ENCODE measurements at places on chromosomes 16 and 17.

- peak; percentile 35 for DNase-seq
Observed at GRCh38 chr17:43810226-43810715, 22.7 kb downstream of the MPP3 start.

- peak; percentile 31 for DNase-seq
Observed at GRCh38 chr17:78128551-78129350, at the start of gene TMC6. TSS of gene TMC6 (minus strand) at chr17:78128755. CDS start at chr17:78126832, 1,923 bp downstream.

GRCh38 chr16:22355487-22355908 is 18.9 kb downstream of the CDR2 start:
- DNase-seq: no peak

- DNase-seq: no peak
Observed at GRCh38 chr17:7818746-7819645, 15.0 kb upstream of the KDM6B start.

- DNase-seq: no peak
Observed at GRCh38 chr17:2901582-2901981, 105.3 kb downstream of the RAP1GAP2 start.

GRCh38 chr16:85041219-85042166 is 13.9 kb downstream of the KIAA0513 start:
- peak; percentile 20 for DNase-seq

DNA sequence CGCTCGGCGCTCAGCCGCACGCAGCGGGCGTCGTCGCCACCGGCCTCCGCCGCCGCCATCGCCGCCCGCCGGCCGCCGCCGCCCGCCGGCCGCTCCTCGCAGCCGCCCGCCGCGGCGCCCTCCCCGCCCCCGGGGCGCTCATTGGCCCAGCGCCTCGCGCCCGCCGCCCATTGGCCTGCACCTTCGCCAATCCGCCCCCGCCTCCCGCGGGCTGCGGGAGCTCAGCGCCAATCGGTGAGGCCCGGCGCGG is at the start of gene PGP:
Gene PGP (minus strand): TSS at position 122 of the 250 bp plus-strand sequence. CDS start 63 bp downstream, at position 59.
- DNase-seq: no peak

- peak; percentile 63 for DNase-seq
Observed at GRCh38 chr17:29590411-29591145, 1.1 kb upstream of the GIT1 start.

DNA sequence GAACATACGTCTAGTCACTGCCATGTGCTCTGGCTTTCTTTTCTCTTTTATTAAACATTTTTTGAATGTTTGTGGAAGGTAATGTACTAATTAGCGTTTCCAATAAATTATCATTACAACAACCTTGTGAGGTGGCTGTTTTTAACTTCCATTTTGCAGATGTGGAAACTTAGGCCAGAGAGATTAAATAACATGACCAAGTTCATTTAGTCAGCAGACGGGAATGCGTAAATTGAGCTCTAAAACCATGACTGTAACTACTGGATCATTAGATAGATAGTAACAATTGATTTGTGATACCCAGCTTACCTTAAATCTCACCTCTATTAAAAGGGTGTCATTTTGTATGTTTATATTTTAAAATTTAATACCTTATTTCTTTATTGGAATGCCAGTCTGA is 49.4 kb downstream of the RABEP1 start:
- no peak for DNase-seq

DNA sequence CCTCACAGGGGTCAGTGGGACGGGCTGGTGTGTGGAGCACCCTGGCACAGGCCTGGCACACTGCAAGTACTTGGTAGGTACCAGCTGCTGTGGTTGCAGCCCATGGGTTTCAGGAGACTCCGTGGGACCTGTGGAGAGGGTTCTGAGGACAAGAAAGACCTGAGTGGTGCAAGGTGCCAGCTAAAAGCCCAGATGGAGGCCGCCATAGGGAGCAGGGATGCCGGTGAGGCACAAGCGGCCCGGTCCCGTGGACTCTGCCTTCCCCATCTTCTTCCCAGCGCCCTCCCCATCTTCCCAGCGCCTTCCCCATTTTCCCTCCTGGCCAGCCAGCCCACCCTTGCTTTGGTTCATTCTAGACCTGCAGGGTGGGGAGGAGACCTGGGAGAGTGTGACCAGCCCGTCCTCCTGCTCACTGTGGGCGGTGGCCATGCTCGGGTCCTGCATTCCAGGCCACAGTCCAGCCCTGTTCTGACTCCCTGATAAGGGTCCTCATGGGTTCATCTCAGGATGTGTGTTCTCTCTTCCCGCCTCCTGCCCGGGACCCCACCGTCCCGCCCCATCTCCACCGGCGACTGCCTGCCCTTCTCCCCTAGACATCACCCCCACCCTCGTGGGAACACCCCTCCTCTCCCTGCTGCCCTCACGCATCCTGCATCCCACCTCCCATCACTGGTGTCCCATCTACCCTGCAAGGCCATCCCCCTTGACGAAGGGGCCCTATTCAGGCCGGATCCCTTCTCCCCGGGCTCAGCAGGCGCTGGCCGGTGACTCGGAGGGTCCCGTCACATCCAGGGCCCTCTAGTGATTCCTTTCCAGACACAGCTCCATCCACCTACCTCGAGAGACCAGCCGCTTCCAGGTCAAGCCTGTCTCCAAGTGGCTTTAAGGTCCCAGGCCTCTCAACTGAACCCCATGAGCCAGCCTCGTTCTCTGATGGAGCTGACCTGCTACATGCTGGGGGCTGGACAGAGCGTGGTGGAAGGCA is 3.4 kb downstream of the ZNF469 start:
- no peak for DNase-seq

- no peak for DNase-seq
Observed at GRCh38 chr16:85491058-85491771, 121.9 kb upstream of the GSE1 start.

- no peak for DNase-seq
Observed at GRCh38 chr17:13158494-13159240, 140.8 kb upstream of the ELAC2 start.

GRCh38 chr16:54522584-54522983 is 236.0 kb upstream of the IRX3 start:
- DNase-seq: no peak

- DNase-seq: no peak
Observed at GRCh38 chr17:907725-908124, 71.9 kb downstream of the NXN start.

- DNase-seq: no peak
Observed at GRCh38 chr16:85935974-85936760, 37.2 kb downstream of the IRF8 start.

- DNase-seq: no peak
Observed at GRCh38 chr17:80429356-80430275, 14.6 kb downstream of the ENDOV start.

DNA sequence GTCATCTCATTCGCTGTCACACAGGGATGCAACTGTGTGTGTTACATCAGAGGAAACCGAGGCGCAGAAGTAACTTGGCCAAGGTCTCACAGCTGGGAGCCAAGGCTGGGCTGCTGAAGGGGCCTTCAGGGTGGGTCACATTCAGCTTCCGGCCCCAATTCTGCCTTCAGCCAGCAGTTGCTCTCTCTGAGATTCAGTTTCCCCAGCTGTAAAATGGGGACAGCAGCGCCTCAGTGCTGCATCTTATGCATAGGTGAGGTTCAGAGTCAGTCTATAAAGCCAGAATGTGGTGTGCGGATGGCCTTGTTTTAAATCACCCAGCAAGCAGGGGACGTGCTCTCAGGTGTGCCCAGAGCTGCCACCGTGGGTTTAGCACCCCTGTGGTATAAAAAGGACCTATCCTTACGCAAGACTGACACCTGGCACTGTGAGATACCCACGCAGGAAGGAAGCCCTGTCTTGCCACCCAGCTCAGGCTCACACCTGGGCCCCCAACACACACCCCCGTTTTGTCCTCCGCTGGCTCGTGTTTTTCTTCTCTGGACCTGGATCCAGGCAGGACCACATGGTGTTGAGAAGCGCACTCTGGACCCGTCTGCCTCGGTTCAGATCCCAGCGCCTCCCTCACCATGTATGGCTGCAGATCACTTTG is 94.6 kb upstream of the GSE1 start:
- no peak for DNase-seq

- peak; percentile 41 for DNase-seq
Observed at GRCh38 chr17:78674595-78675315, 97.6 kb upstream of the DNAH17 start.

DNA sequence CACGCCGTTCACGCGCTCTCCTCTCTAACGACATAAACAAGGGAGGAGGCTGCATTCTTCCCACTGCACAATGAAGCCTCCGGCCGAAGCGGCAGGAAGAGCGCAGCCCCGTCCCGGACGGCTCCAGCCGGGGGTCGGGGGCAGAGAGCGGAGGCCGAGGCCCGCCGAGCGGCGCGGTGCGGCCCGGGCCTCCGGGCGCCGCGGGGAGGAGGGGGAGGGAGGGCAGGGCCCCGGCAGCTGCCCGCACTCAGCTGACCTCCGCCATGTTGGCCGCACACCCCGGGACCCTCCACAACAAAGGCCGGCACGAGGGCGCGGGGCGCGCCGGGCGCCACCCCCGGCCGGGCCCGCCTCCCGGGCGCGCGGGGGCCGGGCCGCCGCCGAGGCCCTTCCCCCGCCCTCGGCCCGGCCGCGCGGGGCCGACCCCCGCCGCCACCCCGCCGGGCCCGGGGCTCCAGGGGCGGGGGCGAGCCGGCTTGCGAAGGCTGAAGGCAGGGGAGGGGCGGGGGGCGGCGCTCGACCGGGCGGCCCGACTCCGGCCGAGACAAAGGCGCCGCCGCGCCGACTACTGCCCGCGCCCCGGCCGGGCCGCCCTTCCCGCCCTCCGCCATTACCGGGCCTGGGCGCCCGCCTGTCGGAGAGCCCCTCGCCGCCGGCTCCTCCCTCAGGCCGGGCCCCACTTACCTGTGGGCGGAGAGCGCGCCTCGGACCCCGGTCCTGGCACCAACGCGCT is 527 bp downstream of the SIAH1 start:
- DNase-seq: no peak

DNA sequence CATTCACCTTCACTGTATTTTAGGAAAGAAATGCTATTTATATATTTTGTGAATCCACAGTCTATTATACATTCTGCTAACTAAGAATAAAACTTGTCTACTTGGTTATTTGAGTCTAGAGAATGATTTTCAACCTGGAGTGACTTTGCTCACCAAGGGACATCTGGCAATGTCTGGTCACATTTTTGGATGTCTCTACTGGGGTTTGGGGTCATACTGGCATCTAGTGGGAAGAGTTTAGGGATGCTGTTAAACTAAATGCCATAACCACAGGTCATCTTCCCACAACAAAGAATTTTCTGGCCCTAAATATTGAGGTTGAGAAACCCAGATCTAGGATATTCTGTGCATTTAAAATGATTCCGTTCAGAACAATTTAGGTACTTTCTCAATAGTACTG is 26.0 kb downstream of the KCNJ16 start:
- DNase-seq: no peak

- no peak for DNase-seq
Observed at GRCh38 chr16:52193441-52193840, 353.5 kb downstream of the TOX3 start.

Data from DMS79 treated with DMSO at 0.1 percent for 48 hours (cell line).